ENCODE measurements at places on chromosomes 5 and 9. TPM values are rescaled to one million over a fixed set of nuclear protein-coding genes. Genes with fewer than 3 reads are reported as not detected.

The ECM2 gene
- total RNA-seq, result 20.1 TPM

The TICAM2 gene
- total RNA-seq, result 0.53 TPM

The ARL14EPL gene
- total RNA-seq, result not detected

The LRRC14B gene
- not detected for total RNA-seq

The IL31RA gene
- total RNA-seq, result not detected

The ANKRD18A gene
- not detected for total RNA-seq

The CAMK2A gene
- total RNA-seq, result not detected

The NOXA1 gene
- total RNA-seq, result 6.9 TPM

The OR1Q1 gene
- total RNA-seq, result not detected

DNA sequence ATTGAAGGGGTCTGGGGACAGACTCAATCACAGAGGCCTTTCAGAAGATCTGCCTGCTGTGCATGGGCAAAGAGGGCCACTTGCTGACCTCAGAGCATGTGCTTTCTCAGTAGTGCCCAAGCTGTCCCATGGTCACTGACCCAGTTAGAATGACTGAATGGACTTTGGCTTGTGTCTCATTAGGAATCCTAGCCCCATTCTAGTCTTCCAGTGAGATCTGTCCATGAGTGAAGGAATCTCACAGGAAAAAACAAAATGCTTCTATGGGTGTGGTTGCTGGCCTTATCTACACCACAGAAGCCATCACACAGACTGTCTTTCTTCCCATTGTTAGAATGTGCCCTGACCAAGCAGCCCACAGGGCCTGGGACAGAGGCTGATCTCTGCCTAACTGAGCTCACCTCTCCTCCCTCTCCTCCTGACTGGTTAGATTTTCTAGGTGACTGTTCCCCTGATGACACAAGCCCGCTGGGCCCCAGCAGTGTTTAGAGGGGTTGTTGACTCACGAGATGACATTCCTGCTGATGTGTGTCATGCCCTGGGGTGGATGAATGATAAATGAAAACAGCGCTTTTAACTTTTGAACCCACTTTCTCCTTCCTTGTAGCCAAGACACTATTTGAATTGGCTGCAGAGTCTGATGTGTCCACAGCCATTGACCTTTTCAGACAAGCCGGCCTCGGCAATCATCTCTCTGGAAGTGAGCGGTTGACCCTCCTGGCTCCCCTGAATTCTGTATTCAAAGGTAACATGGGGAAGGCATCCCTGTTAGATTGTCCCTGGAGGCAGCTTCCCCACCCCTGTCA is 24.8 kb downstream of the TGFBI start:
- peak; percentile 58 for DNase-seq

DNA sequence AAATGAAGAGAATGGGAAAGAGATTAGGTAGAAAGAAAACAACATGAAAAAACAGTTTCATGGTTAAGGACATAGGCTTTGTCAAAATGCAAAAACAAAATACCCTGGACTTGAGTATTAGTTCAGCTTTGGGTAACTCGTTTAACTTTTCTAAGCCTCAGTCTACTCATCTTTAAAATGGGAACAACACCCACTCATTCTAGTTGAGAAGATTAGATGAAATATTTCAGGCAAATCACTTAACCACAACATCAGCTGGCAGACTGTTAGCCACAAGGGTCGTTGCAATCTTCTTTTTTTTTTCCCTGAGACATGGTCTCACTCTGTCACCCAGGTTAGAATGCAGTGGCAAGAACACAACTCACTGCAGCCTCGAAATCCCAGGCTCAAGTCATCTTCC is 185.6 kb downstream of the DCP2 start:
- DNase-seq, result no peak

DNA sequence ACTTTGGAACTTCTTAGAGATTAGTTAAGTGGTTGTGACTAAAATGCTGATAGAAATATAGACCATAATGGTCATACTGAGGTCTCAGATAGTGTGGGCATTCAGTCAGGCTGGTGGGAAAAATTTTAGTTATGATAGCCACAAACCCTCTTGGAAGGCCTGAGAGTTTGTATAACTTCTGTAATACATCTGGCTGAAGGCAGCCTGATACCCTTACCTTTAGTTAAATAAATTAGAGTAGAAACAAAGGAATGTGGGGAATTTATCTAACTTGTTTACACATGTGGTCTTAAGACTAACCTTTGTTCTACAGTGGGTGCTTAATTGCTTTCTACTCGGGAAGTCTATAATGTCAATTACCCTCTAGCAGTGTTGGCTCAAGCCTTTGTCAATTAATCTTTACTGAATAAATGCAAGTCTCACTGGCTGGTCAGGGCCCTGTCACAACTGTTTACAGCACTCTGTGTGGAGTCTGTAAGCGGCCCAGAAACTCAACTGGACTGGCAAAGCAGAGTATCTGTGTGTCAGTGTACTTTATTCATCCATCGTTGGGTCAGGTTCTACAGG is 184.0 kb downstream of the FBXO4 start:
- DNase-seq, result no peak

DNA sequence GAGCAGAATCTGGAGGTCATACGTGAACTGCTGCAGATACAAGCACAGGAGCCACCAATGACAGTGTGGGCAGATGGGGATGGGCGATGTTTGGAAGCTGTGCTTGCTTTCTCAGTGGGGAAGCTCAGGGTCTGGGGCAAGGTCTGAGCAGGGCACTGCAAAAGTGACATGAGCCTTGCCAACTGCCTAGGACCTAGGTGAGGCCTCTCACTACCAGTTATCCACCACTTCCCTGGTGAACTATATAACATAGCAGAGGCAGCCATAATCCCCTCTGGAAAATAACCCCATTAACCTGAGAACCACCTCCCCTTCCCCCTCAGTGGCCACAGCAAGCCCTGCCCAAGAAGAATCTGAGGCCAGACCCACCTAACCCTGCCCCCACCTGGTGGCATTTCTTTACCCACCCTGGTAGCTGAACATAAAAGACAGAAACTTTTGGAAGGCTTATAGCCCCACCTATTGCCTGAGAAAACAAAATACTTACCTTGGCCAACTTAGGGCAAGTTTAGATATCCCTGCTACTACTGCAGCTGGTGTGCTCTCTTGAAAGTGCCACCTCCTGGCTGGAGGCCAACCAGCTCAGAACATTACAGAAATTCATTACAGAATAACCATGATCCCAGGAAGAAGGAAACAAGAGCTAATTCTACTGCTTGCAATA is 18.8 kb upstream of the SPEF2 start:
- DNase-seq, result no peak

DNA sequence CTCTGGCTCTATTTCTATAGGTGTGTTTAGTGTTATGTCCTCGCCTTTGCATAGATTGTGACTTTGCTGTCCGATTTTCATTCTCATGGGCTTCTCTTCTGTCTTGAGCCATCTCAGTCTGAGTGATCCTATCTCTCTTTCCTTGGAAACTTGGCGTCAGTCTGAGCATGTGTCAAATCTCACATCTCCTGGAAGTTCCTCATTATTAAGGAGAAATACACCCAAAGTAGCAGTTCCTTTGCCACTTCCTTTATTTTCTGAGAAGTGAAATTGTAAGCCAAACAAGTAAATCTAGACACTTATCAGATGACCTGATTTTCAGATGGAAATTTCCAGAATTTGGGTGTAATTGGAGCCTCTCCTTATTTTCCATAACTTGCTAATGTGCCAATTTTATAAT is 126.9 kb upstream of the ANKH start:
- no peak for DNase-seq

DNA sequence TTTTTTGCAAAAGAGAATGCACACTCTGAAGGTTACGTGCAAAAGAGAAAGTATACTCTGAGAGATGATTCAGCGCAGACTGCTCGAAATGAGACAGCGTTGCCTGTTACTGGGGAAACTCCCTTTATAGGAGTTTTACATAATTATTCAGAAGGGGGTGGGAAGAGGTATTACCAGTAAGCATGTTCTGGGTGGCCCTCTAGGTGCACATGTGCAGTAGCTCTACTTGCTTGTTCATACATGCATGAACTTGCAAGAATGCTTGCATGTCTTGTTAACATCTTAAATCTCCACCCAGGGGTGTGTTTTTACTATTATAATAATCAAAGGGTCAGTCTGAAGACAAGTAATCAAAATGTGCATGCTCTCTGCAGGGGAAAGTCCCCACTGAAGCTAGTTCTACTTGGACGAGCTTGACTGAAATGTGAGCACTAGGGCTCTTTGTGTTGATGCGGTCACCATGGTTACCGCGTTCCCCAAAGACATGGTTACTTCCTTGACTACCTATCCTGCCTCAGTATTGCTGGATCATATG is 75.5 kb downstream of the SGCD start:
- no peak for DNase-seq

DNA sequence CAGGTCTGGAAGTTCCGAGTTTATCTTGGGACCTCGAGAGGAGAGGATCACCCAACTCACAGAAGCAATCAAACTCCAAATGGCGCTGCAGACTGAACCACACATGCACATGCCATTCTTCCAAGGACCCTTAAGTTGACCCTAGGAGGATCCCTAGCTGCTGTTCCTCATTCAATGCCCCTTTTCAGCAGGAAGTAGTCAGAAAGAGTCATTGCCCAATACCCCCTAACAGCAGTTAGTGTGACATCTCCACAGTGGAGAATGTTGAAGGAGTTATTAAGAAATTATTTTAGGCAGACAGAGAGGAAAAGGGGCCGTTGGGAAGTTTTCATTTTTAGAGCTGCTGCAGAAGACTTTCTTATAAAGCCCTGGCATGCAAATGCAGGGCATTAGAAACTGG is 229.9 kb upstream of the DAB2 start:
- DNase-seq, result no peak

- DNase-seq, result no peak
Measured at GRCh38 chr5:127931396-127931795, 152.2 kb upstream of the SLC12A2 start.

DNA sequence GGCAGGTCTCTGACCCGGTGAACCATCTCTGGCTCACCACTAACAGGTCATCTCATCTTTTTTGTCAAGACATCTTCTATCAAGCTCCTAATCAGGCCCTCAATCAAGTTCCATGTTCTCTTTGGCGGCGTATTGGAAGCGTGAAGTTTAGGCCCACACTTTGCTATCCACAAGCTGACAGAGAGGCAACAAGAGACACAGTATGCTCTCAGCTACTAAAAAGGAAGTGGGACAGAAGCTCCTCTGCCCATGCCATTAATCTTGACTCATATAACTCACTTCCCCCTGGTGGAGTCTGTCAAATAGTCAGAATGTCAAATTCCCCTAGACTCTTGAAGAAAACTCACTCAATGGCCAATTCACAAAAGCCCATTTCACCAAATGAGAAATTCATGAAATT is 77.6 kb upstream of the TMC1 start:
- DNase-seq, result no peak

DNA sequence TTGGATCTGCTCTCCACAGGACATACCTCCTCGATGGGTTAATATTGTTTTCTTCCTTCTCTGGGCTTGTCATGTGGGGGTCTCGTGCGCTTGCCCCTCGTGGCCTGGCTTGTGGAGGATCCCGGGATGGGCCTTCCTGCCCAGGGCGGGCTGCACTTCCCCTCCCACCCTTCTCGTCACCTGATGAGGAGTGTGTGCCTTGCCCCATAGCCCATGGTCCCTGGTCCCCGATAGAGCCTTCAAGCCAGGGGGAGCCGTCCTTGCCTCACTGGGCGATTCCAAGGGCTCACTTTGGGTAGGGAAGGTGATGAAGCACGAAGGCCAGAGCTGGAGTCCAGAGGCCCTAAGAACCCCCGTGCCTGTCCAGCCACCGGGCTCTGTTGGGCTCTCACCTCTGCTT is 28.7 kb downstream of the DYNC2I2 start:
- no peak for DNase-seq

- DNase-seq, result no peak
Measured at GRCh38 chr9:136153381-136154065, 34.8 kb upstream of the TMEM250 start.

DNA sequence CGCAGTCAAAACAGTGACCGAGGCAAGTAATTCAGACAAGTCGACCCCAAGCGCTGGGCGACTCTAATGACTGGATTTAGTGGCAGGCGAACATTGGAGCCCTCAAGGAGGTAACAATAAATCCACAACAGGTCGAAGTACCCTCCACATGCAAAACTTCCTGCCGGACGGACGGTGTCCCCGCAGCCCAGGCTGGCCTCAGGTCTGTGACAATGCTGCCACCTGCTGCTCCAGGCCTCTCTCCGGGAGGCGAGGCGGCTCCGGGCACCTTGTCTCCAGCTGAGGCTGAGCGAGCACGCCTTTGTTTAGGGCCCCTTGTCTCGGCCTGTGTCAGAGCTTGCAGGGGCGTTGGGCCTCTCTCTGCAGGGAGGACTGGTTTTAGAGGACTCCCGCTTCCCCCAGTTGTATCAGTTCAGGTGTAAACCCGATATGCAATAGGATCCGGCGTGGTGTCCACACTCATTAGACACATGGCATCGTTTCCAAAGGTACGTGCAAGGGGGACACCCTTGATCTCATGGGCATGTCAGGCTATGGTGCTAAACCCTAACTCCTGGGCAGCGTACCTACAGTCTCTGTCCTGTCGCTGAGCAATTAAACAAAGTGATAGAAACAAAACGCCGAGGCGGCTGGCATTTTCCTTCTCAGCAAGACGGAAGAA is 628.0 kb upstream of the ADAMTS16 start:
- DNase-seq, result no peak

- DNase-seq, result no peak
Measured at GRCh38 chr9:99748676-99749075, 73.0 kb upstream of the NR4A3 start.

DNA sequence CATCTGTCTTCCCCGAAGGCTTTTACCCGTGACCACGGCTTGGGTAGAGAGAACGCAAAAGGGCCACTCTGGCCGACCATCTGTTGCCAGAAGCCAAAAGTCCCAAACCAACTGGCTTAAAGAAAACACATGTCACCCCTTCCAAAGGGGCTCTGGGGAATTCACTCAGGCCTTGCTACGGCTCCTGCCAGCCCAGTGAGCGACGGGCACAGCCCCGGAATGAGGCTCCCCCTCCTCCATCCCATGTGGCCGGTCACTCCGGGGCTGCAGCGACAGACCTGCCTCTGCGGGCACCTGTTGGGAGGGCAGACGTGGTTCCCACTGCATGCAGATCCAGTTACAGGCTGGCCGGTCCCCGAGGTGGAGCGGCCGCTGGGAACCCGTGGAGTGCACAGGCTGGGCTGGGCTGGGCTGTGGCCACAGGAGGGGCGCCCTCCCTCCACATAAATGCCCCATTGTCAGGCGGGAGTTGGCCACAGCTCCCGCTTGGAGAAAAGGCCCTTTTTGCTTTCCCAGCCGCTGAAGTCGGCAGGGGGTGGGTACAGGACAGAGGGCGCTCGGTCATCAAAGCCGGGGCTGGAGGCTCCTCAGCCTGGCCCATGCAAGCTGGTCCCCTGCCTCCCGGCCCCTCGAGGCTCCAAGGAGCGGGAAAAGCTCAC is 19.9 kb downstream of the NOTCH1 start:
- DNase-seq, result no peak
